Renal cortex interstitium (tissue), 15 donors: ENCODE measurements at places on chromosomes 3 and 15. TPM values are rescaled to one million over a fixed set of nuclear protein-coding genes. Genes with fewer than 3 reads are reported as not detected.

DNA sequence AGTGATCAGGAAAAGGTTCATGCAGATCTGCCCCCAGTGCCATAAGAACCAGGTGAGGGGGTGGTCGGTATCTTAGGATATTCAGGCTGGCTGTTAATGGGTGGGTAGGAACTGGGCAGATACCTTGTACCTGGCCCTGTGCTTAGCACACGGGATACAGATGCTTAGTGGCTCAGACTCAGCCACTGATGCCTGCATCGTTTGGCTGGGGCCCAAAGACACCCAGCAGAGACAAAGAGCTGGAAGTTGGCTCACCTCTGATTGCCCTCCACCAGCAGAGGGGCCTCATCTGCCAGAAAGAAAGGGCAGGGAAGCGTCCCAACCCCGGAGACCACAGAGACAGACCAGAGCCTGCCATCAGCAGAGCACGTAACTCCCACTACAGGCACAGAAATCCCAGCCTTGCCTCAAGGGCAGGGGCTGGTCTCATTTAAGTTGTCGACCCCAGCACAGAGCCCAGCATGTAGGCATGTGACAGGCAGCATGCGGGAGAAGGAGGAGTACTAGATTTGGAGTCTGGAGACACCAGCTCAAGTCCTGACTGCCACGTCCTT is 64.1 kb upstream of the SLC6A1 start:
- DNase-seq, result no peak

DNA sequence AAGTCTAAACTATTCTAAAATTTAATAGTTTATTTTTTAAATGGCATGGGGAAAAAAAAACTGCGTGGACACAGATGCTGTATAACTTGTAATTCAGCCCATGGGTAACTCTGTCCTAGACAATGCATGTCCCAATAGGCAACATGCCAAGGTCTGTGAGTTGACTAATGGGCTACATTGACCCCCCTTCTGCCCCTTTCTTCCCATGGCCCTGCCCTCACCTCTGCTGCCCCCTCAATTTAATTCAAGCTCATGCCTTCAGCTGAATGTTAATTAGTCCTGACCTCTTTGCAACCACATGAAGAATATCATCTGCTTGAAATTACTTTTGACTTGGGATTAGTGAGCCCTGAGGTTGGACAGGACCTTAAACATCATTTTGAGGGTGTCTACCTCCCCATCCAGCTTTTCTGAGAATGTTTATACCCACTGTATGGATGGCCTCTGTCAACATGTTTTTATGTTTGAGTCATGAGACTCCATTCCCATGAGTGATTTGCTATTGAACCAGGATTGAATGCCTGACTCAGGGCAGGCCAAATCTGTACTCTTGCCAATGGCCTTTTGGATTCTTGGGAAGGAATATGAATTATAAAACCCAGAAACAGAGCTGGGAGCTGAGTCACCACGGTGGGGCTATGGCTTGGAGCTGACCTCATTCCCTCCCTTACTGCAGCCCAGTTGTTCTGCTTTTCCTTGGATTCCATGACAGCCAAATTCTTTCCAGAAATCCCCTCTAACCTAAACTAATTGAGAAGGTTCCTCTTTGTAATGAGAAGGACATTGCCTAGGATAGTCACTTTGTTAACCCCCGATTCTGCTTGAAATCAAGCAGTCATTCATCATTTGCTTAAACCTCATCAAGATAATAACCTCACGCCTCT is 33.5 kb upstream of the PDE8A start:
- DNase-seq, result no peak

DNA sequence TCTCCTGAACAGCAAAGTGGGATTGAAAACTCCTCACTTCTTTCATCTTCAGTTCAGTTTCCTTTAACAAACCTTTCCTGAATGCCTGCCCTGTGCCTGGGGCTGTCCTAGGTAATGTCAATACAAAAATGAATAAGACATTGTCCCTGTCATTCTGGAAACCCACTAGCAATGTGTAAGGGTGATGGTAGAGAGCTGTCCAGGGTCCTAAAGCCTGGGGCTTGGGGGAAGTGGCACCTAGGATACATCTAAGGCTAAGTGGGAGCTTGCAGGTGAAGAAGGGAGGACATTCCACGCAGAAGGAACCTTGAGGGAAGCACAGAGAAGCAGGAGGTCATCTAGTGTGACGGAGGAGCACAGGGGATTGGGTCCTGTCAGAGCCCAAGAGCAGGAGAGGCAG is 212.7 kb upstream of the PPP2R3A start:
- DNase-seq, result no peak

GRCh38 chr3:82610236-82610635 is 848.8 kb upstream of the GBE1 start:
- no peak for DNase-seq

ITIH4 gene
- 10.2 TPM for polyA plus RNA-seq

RPL29 gene
- 1,800 TPM for polyA plus RNA-seq
